ENCODE measurements at places on chromosomes 1 and 21. TPM values are rescaled to one million over a fixed set of nuclear protein-coding genes. Genes with fewer than 3 reads are reported as not detected.

Gene LCE1D
- total RNA-seq, result not detected

Gene DYNLT5
- 0.73 TPM for total RNA-seq

Gene IFFO2
- total RNA-seq, result 5.1 TPM

Gene CD1D
- 0.39 TPM for total RNA-seq

Gene ATP6V1G3
- total RNA-seq, result not detected

Gene ANKRD34A
- total RNA-seq, result 2.0 TPM

Gene TAL1
- not detected for total RNA-seq

Gene KCNE1
- total RNA-seq, result 0.59 TPM

Gene KIF14
- total RNA-seq, result 18.6 TPM

Gene CYP4B1
- total RNA-seq, result not detected

Gene EDN2
- not detected for total RNA-seq

Gene RNF223
- total RNA-seq, result not detected

Gene RXFP4
- total RNA-seq, result not detected

Gene NKAIN1
- total RNA-seq, result 0.59 TPM

Gene LRRN2
- not detected for total RNA-seq

Gene PRKAA2
- 0.73 TPM for total RNA-seq

Gene ROR1
- total RNA-seq, result 41.2 TPM

Gene ATAD3C
- not detected for total RNA-seq

Gene KCNN3
- under 0.01 TPM for total RNA-seq

Gene USH2A
- total RNA-seq, result not detected

Gene SLAMF7
- not detected for total RNA-seq

Gene CLCA4
- not detected for total RNA-seq

Gene OLIG2
- not detected for total RNA-seq

Gene OTUD3
- total RNA-seq, result 8.4 TPM

Gene CDCA8
- 12.9 TPM for total RNA-seq

Gene ACOT7
- 29.8 TPM for total RNA-seq

Measured in subcutaneous preadipocyte (primary cell).